ENCODE measurements at places on chromosomes 12 and 14.

- DNase-seq = no peak
Measured at GRCh38 chr12:45244561-45245343, 28.9 kb downstream of the ANO6 start.

GRCh38 chr12:117596968-117597367 lies 235.5 kb upstream of the NOS1 start:
- no peak for DNase-seq

- peak; percentile 13 for DNase-seq
Measured at GRCh38 chr14:84409435-84409834, 1120.5 kb upstream of the FLRT2 start.

GRCh38 chr14:57089901-57090300 lies 178.8 kb downstream of the EXOC5 start:
- no peak for DNase-seq

GRCh38 chr12:27552886-27553560 lies 29.0 kb downstream of the PPFIBP1 start:
- DNase-seq = no peak

GRCh38 chr12:110907583-110907982 lies 12.8 kb downstream of the MYL2 start:
- DNase-seq = no peak

- DNase-seq = no peak
Measured at GRCh38 chr12:880656-881055, 68.8 kb downstream of the RAD52 start.

- DNase-seq = no peak
Measured at GRCh38 chr12:128702371-128702770, 121.4 kb downstream of the SLC15A4 start.

DNA sequence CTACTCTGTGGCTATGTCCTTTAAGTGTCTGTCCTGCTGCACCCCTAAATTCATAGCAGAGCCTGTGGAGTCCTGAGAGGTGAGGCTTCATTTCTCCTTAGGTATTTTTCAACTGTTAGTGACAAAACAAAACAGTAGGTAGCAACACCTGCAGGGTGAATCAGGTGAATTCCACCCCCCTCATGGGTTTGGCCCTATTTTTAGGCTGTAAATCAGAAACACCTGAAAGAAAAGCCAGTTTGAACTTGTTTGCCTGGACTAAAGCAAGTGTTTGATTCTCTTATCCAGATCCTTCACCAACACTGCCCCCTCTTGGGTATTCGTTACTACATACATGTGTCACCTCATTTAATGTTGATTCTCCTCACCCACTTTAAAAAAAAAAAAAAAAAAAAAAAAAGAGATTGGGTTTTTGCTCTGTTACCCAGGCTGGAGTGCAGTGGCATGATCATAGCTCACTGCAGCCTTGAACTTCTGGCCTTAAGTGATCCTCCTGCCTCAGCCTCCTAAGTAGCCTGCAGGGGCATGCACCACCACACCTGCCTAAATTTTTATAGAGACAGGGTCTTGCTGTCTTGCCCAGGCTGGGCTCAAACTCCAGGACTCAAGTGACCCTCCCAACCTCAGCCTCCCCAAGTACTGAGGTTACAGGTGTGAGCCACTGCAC lies 10.3 kb downstream of the TBPL2 start:
- DNase-seq = no peak

GRCh38 chr12:65415826-65416225 lies 137.3 kb downstream of the MSRB3 start:
- DNase-seq = no peak

DNA sequence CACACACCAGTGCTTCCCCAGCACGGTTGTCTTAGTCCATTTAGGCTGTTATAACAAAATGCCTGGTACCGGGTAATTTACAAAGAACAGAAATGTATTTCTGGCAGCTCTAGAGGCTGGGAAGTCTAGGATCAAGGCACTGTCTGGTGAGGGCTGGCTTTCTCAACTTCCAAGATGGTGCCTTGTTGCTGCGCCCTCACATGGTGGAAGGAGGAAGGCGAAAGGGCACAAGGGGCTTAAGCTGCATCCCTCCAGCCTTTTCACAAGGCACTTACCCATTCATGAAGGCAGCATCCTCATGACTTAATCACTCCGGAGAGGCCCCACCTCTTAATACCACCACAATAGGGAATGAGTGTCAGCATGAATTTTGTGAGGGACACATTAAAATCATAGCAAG lies 155.5 kb downstream of the SLC15A5 start:
- DNase-seq = no peak

GRCh38 chr12:110657747-110658146 lies 31.2 kb downstream of the HVCN1 start:
- DNase-seq = no peak

GRCh38 chr12:57473392-57473791 lies 6.3 kb downstream of the ARHGAP9 start:
- DNase-seq = no peak

GRCh38 chr12:119686355-119686754 lies 18.4 kb downstream of the PRKAB1 start:
- no peak for DNase-seq

DNA sequence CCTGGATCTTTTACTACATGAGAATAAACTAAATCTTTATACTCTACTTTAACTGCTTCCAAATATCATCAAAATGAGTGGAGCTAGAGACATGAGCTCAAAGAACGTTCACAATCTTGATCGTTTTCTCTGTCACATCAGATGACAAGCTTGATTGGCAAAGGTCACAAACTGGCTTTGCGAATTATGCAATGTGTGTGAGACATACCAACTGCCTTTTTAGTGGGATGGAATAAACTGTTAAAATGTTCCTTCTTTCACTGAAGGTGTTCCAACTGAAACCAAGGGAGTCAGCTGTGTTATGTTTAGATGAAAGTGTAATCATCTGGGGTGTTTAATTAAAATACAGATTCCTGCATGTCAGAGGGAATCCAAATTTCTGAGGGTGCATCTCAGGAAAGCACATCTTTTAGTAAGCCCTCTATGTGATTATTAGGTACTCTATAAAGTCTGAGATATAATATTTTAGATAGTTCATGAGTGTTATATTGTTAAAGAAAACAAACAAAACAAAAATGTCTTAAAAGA lies 21.9 kb downstream of the KITLG start:
- no peak for DNase-seq

DNA sequence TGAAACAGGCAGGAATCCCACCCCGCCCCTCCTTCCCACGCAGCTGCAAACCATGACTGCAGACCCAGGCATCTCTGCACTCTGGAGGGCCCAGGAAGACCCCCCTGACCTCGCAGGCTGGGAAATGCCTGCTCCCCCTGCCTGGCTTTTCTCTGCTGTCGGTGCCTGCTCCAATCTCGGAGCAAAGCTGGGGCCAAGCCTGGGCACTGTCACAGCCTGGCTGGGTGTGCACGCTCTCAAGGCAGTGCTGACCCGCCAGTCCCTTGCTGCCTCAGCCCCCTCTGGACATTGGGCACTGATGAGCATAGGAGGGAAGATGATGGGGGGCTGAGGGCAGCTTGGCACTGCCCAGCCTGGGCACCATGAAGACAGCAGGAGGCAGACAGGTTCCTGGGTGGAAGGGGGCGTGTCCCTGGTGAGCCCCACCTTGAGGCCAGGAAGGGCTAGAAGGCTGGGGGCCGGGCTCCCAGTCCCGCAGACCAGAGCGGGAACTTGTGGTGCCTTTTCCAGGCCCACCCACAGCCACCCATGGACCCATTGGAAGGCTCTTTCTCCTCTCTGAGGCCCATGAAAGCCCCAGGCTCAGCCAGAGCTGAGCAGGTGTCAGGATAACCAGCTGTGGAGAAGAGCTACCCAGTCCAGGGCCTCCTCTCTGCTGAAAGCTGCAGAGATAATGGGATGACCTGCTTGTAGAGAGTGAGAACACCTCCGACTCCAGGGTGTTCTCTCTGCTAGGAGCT lies 10.7 kb upstream of the ZNF605 start:
- no peak for DNase-seq

DNA sequence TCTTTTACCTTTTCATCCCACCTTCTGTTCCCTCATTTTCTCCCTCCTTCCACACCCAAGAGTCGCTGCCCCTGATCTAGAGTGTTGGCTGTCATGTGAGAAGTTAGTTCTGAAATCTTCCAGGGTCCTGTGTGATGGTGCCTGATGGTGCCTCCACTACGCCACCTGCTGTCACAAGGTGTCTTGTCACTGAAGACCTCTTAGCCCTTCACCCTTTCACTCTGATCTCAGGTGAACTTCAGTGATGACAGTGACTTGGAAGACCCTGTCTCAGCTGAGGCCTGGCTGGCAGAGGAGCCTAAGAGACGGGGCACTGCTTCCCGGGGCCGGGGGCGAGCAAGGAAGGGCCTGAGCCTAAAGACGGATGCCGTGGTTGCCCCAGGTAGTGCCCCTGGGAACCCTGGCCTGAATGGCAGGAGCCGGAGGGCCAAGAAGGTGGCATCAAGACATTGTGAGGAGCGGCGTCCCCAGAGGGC lies 7.6 kb upstream of the PFDN5 start:
- DNase-seq = no peak

DNA sequence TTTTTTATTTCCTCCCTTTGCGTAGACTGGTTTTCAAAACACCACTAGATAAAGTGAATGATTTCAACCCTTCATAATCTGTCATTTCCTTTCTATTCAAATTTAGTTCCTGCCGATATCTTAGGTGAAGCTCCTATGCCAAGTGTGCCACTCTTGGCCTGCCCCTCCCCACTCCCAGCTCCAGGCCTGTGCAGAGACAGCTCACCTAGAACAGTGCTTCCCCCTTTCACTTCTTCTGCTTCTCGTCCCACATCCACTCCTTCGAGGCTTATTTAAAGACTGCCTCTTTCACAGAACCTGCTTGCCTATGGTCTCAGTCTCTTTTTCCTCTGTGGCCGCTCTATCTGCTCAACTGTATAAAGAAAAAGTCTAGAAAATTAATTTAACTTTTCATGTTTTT lies 473.8 kb downstream of the RAD51B start:
- no peak for DNase-seq

GRCh38 chr12:101748907-101749306 lies 9.6 kb upstream of the SYCP3 start:
- no peak for DNase-seq

DNA sequence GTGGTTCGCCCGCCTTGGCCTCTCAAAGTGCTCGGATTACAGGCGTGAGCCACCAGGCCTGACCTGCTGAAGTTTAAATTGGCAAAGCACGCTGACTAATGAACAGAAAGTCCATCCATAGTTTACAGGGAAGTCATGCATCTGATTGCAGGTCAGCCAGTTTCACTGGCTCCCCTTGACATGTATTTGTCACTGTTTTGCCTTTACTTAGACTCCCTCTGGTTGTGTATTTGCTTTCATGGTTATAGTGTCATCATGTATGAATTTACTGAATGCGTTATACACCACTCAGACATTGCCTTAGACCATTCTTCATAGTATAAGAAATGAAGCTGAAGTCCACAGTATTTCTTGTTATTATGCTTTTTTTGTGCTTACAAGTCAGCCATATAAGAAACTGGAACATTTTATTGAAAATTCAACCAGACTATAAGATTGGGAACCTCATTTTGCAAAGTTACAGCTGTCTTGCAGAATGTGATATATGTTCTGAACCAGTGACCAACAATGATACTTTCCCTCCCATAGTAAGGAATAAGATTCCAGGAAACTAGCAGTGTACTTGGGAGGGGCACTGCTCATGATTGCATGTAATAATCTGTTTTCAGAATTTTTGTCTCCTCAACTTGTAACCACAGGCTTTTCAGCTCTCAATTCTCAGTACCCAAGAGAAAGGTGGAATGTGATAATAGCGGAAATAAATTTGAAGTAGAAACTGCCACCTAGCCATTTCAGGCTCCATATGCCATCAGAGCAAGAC lies 51.9 kb upstream of the ATF7IP start:
- DNase-seq = no peak

- DNase-seq = no peak
Measured at GRCh38 chr12:63302269-63302940, 151.4 kb upstream of the AVPR1A start.

- peak; percentile 90 for DNase-seq
Measured at GRCh38 chr14:86787717-86788116, 1205.3 kb downstream of the GALC start.
